Effector memory CD4-positive, alpha-beta T cell (primary cell): ENCODE measurements at places on chromosomes 3 and 15.

DNA sequence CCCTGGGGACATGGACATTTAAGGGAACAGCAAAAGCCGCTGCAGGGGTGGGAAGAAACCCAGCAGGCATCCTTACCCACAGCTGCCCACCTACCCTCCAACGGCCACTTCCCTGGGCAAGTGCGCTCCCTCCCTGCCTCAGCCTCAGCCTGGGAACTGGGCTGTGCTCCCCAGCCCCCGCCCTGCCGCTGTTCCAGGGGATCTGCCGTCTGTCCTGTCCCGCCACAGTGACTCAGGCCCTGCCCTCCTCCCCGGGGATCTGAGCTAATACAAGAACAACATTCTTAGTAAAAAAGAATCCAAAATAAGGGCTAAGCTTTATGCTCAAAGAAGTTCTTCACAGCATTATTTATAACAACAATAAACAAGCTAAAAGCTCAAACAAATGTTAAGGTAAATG lies 7.4 kb upstream of the IQSEC1 start:
- DNase-seq: no peak

GRCh38 chr3:133040696-133041523 lies 2.7 kb downstream of the TMEM108 start:
- no peak for DNase-seq

- no peak for DNase-seq
Observed at GRCh38 chr15:38667890-38668850, 103.6 kb upstream of the RASGRP1 start.

DNA sequence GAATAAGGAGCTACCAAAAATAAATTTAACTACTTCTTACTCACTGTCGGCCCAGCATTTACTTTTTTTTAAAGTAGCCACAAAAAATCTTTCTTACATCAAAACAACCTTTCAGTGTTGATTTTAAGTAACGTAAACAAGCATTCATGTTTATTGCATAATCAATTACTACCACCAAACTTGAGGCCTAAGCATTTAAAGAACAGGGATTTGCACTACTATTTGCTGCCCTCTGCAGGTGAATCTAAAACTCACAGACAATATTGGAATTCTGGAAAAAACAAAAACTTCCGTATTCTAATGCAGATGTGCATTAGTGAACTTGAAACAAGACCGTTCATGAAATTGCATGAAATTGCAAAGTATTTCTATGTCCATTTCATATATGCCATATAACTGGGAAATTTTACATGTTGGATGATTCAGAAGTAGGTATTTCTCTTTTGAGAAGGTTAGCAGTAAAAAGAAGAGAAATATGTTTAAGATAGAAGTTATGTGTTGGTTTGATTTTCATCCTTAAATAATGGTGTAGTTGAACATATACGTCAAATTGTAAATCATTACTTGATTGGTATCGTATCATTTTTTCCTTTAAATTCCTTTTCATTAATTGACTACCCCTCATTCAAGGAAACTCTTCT lies 55.6 kb downstream of the CGGBP1 start:
- DNase-seq: no peak
